ENCODE measurements at places on chromosomes 7 and 10.

DNA sequence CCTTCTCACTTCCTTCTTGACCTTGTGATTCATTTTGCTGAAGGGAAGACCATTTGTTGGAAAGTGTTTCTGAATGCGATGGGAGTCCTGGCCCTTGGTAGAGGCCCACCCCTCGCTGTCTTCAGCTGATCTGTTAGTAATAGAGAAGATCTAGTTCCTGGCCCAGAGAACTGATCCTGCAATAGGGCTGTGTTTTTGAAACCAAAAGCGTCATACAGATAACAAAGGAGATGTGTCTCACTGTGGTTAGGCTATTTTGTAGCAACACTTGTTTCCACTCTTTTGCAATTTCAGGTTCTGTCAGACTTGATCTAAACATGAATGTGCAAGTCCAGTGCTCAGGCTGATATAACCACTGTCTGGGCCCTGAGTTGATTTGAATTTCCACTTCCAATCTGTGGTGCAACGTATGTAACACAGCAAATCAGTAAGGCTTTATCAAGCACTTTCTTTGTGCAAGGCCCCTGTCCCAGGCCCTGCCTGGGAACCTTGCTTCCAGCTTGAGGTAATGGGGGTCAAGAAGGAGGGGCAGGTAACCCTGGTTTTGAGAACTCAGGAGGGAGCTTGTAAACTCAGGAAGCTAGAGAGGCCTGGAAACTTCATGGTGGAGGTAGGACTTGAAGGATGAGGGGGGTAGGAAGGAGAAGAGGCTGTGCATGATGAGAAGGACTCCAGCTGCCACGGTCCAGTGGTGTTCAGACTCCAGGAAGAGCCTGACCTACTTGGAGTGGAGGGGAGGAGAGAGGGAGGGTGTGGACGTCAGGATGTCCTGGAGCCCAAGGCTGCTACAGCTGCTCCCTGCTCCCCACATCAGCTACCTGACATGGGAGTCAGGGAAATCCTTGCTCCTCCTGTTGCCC, 42.2 kb upstream of the SRGN start:
- DNase-seq = no peak

GRCh38 chr10:61465901-61466632, 12.9 kb upstream of the TMEM26 start:
- DNase-seq = no peak

GRCh38 chr10:1050554-1050953, 1.6 kb upstream of the IDI1 start:
- DNase-seq = no peak

DNA sequence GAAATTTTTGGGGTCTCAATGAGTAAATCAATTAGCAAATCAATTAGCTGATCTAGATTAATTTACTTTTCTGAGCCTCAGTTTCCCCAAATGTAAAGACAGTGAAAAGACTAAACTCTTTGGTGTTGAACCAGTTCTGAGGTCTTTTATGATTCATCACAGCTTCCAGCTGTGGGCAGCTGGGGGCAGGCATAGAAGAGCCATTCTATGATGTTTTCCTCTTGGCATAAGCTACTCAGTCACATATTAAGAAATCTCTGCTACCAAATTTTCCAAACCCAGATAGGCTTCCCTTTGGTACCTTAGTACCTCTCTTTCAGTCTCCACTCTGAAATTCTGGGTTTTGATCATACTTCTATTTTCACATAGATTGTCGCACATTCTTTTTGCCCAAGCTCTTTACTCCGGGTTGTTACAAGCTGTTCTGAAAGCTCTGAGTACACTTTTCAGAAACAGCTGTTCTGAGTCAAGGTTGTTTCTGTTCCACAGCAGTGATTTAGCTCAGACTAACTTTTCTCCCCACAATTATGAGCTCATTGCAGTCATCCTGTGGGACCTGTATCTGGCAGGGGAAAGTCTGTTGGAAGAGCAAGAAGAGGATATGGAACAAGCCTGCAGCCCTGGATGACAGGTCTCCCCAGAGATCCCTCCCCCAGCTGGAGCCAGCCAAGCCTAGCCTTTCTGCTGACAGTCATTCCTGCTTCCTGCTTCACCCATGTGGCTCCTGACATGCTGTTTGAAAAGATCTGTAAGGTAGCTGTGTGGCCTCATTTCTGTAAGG, 599.6 kb upstream of the GHITM start:
- no peak for DNase-seq

DNA sequence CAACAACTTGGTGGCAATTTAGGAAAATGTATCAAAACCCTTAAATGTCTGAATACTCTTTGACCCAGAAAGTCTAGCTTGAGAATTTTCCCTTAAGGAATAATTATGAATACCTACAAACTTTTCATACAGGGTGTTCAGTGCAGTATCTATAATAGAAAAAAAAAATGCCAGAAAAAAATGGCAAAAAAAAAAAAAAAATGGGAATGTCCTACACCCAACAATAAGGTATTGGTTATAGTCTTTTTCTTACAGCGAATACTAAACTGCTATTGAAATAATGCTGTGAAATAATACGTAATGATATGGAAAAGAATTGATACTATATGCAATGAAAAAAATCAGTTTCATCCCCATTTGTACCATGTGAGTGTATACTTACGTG, 44.3 kb downstream of the ZNF800 start:
- no peak for DNase-seq
